ENCODE measurements at places on chromosomes 1 and 21.
A peak's percentile ranks its signal among the peaks of the same experiment; 100 is the strongest.

DNA sequence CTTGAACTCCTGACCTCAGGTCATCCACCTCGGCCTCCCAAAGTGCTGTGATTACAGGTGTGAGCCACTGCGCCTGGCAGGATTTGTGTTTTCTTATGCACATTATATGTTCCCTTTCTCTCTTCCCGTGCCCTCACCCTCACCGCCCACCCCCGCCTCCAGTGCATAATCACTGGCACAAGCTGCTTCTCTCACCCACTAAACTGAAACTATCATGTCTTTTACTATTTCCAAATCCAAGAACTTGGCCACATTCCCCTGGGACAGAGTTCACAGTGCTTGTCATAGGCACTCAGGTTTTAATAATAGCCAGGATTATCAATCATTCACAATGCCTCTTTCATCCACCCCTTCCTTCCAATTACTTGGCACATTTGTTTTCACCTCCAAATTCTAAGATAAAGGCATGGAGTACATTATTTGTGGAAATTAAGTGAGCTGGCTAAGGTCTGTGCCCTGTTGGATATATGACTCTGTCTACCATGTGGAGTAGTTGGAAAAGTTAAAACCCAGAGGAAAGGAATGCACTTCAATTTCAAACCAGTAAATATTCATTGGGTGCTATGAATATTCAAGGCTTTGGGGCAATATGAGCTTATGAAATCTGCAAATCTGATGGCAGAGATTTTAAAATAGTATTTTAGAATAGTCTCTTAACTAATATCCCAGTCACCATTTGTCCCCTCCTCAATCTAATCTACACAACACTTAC is 17.6 kb upstream of the MAPKAPK2 start:
- DNase-seq = no peak

DNA sequence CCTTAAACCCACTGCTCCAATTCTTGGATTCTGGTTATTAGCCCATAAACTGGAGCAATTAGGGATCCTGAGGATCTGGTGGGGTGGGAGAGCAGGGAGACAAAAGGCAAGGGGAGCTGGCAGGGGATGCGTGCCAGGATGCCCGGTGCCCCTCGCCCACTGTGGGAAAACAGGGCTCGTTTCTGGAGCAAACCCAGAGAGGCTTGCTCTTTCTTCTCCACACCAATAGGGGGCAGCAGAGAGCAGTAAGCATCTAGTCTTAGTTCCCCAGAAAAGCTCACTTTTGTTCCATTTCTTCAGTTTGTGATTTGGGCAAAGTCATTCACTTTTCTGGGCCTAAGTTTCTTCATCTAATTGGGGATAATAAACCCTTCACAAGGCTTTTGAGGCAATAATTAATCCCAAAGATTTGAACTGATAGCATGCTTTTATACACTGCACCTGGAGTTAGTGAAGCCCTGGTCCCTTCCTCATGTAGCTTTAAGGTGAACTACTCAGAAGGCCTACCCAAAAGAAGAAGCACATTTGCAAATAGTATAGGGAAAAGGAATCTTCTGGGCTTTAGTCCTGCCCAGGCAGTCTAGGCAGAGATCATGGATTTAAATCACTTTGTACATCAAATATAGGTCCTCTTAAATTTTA is 160.6 kb upstream of the USP24 start:
- DNase-seq = peak; percentile 14

DNA sequence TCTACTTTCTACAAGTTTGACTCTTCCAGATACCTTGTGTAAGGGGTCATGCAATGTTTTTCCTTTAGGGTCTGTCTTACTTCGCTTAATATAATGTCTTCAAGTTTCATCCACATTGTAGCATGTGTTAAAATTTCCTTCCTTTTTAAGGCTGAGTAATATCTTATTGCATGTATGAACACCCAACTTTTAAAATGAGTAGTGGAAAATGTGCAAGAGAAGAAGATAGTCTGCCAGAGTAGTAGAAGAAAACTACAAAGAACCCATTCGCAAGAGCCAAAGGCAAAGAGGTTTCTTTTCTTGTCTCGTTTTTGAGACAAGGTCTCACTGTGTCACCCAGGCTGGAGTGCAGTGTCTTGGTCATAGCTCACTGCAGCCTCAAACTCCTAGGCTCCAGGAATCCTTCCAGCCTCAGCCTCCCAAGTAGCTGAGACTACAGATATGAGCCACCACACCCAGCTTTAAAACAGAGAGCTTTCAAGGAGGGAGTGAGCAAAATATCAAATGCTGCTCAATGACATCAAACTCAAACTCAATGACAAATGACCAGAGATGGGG is 9.4 kb downstream of the IL23R start:
- no peak for DNase-seq

DNA sequence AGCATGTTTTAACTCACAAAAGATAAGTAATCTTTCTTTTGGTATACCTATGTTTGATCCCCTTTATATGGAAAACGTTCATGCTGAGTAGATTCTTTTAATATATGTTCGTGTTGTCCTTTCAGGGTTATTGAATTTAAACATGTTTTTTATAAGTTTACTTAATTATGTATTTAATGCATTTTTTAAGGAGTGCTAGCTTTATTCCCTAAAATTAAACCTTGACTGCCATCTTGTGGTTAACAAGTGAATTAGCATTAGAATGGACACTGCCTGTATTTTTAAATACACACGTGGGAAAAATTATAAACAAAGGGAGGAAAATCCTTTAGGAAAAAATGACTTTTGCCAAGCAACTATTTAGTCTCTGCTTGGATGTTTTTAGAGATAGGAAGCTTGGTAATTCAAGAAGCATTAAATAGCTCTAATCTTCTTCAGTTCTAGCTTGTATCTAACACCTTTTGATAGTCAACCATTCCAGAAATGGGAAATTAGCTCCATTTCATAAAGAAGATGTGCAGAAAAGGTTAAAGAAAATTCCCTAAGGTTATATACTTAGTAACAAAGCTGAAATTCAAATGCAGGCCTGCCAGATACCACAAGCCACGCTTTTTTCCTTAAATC is 43.0 kb downstream of the UBE2U start:
- no peak for DNase-seq

Measured in stimulated activated CD4-positive, alpha-beta T cell treated with anti-CD3 and anti-CD28 coated beads, Interleukin-12 subunit alpha, Interleukin-12 subunit beta, amount 100 ng/mL, for 4 hours (primary cell).